AG09319 (cell line): ENCODE measurements at places on chromosomes 13 and 19.

DNA sequence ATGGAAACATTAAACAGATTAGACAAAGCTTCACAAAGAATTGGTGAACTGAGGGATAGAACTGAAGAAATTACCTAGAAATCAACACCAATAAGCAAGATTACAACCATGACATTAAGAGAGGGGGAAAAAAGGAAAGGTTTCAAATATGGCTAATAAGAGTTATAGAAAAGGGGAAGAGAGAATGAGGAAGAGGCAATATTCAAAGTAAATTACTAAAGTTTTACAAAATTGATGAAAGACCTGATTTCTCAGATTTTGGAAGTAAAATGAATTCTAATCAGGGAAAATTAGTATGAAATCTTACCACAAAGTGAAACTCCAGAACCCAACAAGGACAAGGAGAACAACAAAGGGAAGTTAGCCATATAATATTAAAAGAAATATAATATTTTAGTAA is 187.4 kb downstream of the NBEA start:
- DNase-seq = no peak

- DNase-seq = no peak
Measured at GRCh38 chr13:47904241-47904640, 96.8 kb downstream of the SUCLA2 start.

DNA sequence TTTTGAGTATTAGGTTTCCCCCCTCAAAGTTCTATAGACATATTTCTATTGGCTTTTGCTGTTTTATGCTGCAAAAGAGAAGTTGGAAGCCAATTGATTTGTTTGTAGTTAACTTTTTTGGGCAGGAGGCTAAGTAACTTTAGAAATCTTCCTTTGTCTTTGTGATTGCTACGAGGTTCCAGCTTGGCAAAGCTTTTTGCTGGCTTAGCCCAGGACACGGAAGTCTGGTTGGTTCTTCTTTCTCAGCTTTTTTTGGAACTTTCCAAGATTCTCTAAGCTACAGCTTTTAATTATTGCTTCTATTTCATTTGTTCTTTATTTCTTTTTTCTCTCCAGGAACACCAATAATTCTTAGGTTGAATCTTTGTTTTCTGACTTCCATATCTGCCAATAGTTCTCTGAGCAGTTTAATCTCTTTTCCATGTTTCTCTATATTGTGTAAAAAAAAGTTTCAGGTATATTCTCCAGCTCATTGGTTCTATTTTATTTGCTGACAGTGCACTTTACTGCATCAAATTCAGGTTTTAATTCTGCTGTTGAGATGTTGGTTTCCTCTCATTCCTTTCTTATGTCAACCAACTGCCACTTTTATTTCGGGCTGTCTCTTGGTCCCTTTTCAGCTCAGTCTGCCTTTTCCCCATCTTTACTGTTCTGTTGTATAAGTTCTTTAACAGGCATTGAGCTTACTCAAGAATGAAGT is 27.8 kb downstream of the MBNL2 start:
- no peak for DNase-seq

- DNase-seq = no peak
Measured at GRCh38 chr13:90403330-90404082, 944.0 kb upstream of the MIR17HG start.
